Naive thymus-derived CD4-positive, alpha-beta T cell (primary cell): ENCODE measurements at places on chromosomes 3 and 15. TPM values are rescaled to one million over a fixed set of nuclear protein-coding genes. Genes with fewer than 3 reads are reported as not detected.

- no peak for DNase-seq
Measured at GRCh38 chr3:147572970-147573340, 163.8 kb downstream of the ZIC1 start.

GALNT15 gene
- total RNA-seq = not detected

PRSS50 gene
- not detected for total RNA-seq

- no peak for DNase-seq
Measured at GRCh38 chr15:50968353-50968752, 59.9 kb downstream of the AP4E1 start.

DNA sequence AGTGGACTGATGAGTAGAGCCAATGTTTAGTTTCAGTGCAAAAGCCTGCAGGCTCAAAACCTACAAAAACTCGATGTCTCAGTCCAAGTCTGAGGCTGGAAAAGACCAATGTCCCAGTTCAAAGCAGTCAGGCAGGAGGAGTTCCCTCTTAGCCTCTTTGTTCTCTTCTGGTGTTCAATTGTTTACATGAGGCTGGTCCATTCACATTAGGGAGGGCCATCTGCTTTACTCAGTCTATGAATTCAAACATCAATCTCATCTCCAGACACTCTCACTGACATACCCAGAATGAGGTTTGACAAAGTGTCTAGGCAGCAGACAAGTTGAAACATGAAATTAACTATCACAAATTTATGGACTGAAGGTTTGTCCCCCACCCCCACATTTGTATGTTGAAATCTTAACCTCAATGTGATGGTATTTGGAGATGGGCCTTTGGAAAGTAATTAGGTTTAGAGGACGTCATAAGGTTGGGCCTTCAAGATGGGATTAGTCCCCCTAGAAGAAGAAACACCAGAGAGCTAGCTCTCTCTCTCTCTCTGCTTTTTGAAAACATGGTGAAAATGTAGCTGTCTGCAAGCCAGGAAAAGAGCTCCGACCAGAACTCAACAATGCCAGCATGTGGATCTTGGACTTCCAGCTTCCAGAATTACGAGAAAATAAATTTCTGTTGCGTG is 438.5 kb upstream of the RGMA start:
- no peak for DNase-seq

OXSM gene
- total RNA-seq = 12.3 TPM

RAD51 gene
- total RNA-seq = 1.7 TPM

NR1I2 gene
- 0.54 TPM for total RNA-seq

ASB14 gene
- total RNA-seq = not detected

GRCh38 chr3:149452036-149452435 is 22.5 kb upstream of the TM4SF4 start:
- DNase-seq = no peak

NFKBIZ gene
- 117 TPM for total RNA-seq

TP63 gene
- total RNA-seq = 0.20 TPM
